CD4-positive, alpha-beta T cell treated with Interleukin-15 for 1 hour (primary cell): ENCODE measurements at places on chromosomes 12 and 14.

- DNase-seq: no peak
Measured at GRCh38 chr12:85781766-85782165, 54.4 kb downstream of the RASSF9 start.

- DNase-seq: no peak
Measured at GRCh38 chr14:42541535-42542001, 934.9 kb downstream of the LRFN5 start.

DNA sequence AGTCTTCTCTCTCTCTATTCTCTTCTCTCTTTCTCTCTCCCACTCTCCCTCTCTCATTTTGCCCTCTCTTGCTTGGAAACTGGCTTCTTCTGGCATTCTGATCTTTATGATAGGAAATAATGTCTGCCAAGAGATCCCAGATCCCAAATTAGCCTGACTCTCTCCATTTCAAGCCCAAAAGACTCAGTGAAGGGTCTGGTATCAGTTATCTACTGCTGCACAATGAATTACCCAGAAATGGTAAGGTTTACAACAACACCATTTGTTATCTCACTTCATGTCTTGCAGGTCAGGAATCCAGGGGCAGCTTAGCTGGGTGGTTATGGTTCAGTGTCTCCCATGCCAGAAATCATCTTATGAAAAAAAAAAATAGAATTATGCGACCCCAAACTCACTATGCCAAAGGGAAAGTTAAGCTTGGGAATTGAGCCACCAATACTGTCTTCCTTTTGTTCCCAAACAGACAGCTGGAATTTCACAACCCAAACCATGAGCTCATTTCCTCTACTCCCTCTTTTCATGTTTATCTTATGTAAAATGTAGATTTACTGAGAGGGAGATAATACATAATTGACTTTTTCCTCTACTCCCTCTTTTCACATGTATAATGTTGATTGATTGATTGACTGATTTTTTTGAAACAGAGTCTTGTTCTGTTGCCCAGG, 67.8 kb upstream of the FICD start:
- no peak for DNase-seq

- DNase-seq: no peak
Measured at GRCh38 chr14:26928019-26928418, 330.2 kb upstream of the NOVA1 start.

DNA sequence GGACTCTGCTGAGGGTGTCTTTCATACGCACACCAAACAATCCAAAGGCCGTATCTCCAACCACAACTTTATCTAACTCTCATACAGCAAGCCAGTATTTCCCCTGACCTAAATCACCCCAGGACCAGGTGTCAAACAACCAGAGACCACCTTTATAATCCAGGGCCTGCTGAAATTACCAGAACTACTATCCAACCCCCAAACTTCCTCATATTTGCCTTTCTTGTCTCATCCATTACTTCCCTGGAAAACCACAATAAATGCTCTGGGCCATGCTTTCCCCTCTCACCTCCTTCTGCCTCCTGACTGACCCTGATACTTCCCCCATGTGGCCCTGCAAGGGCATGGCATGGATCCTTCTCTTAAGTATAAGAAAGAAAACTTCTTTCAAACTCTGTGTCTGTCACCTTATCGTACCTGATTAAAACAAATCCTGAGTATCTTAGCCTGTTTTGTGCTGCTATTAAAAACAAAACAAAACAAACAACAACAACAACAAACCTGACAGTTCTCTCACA, 44.7 kb upstream of the CRACR2A start:
- DNase-seq: no peak

GRCh38 chr14:94036313-94037167, 10.4 kb downstream of the OTUB2 start:
- peak; percentile 65 for DNase-seq

- no peak for DNase-seq
Measured at GRCh38 chr14:75290851-75291250, 12.2 kb downstream of the FOS start.

GRCh38 chr12:124498275-124499189, 68.9 kb downstream of the NCOR2 start:
- DNase-seq: no peak

GRCh38 chr14:71328183-71328582, 420.9 kb downstream of the PCNX1 start:
- no peak for DNase-seq

DNA sequence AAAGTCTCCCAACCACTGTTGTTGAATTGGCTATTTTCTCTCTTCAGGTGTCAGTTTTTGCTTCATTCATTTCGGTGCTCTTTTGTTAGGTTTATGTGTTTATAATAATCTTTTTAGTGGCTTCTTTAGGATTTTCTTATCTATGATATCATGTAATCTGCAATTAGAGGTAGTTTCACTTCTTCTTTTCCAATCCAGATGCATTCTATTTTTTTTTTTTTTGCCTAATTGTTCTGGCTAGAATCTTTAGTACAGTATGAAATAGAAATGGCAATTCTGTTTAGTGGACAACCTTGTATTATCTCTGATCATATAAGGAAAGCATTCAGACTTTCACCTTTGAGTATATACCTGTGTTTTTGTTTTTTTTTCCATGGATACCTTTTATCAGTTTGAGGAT, 17.4 kb downstream of the CNOT2 start:
- DNase-seq: no peak

DNA sequence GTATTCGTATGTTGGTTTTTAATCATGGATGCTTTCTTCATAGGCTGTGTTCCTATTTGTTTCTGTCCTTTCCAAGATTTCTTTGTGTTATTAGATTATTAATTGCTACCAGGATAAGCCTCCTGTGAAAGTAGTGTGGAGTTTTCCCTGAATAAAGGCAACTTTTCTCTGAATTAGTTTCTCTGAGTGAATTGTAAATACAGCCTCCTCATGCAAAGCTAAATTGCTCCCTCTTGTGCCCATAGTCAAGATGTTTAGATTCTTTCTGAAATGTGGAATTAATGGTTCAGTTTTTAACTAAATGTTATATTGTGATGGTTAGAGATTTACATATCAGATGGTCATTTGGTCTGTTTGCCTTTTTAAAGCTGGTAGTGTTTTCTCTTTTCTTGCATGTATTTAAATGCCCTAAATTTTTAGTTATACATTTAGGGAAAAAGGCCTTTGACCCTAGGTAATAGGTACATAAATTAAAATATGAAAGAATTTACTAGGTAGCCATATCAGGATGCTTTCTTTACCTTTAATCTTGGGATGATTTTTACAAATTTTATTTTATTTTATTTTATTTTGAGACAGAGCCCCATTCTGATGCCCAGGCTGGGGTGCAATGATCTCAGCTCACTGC, 8.9 kb downstream of the APAF1 start:
- DNase-seq: no peak

- DNase-seq: no peak
Measured at GRCh38 chr14:104506461-104507253, 72.9 kb upstream of the C14orf180 start.

DNA sequence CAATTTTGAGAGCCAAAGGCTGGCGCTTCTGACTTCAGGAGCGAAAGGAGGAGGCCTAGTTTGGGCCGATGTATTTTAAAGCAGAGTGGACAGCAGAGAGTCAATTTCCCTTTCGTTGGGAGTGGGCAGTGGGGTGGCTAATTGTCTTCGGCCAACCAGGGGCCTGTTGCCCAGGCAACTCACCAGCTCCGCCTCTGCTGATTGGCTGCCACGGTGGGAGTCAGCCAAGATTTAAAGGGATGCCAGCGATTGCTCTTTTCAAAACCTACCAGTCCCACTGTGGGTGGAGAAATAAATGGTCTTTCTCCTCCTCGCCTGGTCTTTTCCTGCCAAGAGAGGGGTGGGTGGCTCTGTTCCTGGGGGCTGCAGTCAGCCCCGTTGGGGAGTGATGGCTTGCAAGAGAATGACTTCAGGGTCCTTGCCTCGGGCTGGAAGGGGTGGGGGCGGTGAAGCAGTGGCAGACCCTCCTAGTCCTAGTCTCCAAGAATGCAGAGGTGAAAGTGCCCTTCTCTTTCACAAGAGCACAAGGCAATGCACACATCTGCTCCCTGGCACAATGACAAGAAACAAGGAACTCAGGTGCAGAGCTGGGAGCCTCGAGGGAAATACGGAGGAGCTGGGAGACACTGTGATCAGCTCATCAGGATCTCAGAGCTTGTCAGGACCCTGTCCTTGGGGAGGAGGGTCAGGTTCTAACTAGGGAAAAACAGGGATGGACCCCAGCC, 37.7 kb downstream of the RASAL1 start:
- DNase-seq: no peak

GRCh38 chr12:125114365-125115141, 49.3 kb downstream of the AACS start:
- peak; percentile 23 for DNase-seq

- DNase-seq: no peak
Measured at GRCh38 chr12:108349278-108349688, 10.2 kb upstream of the CMKLR1 start.

DNA sequence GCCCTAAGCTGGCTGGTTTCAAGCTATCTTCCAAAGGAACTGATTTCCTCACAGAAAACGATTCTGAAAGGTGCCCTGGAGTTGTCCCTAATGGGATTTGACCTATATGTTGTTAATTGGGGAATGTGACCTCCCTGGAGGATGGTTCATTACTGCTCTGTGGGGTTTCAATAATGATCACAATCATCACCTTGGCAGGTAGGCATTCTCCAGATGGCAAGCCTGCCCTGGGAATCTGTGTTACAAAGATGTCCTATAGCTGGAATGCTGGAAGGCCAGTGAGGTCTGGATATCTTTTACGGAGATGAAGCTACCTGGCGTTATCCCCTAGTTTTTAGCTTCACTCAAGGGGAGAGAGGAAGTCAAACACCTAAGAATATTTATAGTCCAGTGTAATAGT, 167.6 kb downstream of the TTC8 start:
- no peak for DNase-seq

DNA sequence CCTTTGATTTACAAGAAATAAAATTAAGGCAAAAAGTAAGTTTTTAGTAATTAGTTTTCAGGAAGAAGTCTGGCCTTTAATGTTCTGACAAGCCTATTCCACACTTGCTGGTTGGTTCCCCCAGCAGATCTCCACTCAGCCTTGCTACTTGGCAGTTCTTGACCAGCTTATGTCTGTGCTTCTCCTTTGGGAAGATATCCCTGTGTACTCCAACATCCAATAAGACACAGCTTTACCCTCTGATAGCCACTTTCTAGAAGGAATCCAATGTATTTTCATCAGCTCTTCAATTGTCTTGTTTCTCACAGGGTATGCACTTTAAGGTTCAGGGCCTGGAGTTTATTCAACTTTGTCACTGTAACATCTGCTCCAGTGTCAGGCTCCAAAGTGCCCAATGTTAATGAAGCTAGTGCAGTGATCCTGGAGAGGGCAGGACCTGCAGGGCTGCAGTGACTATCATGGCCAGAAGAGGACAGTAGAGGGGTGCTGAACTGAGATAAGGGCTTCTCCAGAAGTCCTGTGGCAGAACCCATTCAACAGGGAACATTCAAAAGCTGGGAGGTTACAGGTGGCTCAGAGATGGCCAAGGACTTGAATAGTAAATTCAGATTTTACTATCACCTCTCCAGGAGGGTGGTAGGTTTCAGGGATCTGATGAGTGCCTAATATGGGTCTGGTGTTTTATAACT, 22.9 kb downstream of the JKAMP start:
- peak; percentile 36 for DNase-seq

GRCh38 chr12:66947119-66947518, 268.2 kb upstream of the GRIP1 start:
- DNase-seq: no peak

- no peak for DNase-seq
Measured at GRCh38 chr14:61756135-61756534, 6.1 kb upstream of the SNAPC1 start.

DNA sequence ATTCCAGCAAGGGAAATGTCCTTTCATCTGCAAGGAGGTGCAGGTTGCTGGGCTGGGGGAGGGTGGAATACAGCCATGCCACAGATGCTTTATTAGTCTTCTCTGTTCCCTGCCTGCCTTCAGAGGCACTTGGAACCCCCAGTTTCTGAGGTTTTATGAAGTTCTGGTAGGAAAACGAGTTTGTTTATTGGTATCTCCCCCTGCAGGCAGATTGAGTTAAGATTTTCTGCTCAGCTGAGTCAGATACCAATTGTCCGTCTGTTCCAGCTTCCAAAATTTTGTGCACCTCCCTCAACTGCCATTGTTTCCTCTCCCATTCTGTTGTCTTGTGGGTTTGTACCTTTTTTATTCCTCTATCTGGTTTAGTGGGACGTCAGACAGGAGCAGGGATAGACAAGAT, 155.6 kb downstream of the ETV6 start:
- DNase-seq: no peak

DNA sequence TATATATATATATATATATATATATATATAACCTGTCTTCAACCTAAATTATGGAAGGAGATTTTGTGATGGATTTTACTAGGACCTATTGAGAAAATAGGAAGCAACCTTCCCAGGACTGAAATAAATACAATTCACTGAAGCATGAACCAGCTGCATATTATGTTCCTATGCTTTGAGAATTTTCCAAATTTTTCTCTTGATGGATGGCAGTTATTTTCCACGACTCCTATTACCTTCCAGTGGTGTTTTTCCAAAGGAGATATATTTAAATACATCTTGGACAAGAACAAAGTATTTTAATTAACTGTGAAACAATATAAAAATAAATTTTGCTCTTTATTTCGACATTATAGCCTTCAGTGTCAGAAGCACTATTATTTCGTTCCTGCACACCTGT, 87.9 kb downstream of the TMTC1 start:
- DNase-seq: no peak

GRCh38 chr12:89325495-89325894, 26.8 kb downstream of the DUSP6 start:
- no peak for DNase-seq

DNA sequence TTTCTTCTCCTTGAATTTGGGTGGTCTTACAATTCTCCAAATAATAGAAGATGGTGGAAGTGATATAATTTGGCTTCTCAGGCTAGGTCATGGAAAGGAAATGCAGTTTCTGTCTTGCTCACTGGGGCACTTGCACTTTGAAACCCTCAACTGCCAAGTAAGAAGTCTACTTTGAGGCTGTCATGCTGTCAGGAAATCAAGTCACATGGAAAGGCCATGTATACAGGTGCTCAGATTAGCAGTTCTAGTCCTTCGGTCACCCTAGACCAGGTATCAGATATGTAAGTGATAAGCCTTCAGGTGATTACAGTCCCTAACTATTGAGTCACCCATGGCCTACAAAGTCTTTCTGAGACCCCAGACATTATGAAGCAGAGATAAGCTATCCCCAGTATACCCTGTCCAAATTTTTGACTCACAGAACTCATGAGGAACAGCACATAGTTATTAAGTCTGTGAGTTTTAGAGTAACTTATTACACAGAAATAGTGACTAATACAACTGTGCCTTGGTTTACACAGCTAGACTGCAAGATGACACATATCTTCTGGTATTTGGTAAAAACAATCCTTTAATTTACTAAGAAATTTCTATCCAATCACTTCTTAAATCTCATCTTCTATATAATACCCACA, 26.3 kb upstream of the BBS10 start:
- DNase-seq: no peak

- no peak for DNase-seq
Measured at GRCh38 chr12:122028165-122028904, 6.7 kb downstream of the BCL7A start.

DNA sequence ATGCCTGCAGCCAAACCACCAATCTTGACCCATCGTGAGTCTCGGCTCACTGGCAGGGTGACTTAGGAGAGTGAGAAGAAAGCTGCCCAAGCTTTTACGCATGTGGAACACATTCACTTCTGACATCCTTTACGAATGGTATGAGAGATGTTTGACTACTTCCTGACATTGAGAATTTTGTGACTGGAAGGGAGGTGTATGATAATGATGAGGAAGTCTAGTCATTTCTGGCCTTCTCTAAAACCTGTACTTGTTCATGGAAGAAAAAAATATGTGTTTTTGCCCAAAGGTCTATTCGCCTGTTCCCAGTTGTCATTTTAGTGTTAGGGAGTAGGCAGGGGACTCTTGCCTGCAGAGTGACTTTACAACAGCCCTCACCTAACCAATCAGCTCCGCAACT, 227.2 kb upstream of the ATP2B1 start:
- no peak for DNase-seq
